ENCODE measurements at places on chromosomes 4 and X.

DNA sequence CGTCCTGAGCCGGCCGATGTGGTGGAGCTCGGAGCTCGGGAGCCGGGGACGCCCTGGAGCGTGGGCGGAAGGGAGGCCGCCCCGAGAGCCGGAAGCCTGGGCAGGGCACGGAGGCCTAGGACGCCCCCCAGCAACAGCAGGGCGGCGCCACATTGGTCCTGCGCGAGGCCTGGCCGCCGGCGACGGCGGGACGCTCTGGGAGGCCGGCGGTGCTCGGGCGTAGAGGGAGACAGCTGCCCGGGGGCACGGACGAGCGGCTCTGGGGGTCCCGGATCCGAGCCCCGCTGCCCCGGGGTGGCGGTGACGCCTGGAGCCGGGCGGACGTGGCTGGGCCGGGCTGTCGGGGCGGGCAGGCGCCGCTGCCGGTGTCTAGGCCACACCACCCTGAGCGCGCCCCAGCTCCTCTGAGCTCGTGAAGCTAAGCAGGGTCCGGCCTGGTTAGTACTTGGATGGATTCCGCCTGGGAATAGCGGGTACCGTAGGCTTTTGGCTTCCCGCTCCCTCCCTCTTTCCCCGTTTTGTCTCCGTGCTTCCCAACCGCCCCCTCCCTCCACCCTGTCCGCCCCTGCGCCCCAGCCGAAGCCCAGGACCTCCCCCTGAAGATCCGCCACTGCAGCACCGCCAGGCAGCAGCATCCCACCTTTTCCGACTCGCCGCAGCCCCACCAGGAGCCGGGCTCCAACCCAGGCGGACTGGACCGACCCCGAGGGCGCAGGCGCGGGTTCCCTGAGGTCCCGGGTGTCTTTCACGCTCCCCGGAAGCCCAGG lies 12.1 kb downstream of the FRG2 start:
- no peak for DNase-seq

- no peak for DNase-seq
Observed at GRCh38 chr4:119735165-119735651, 106.6 kb upstream of the PDE5A start.

- no peak for DNase-seq
Observed at GRCh38 chr4:72529148-72529822, 39.7 kb downstream of the ADAMTS3 start.

- DNase-seq, result no peak
Observed at GRCh38 chrX:141314441-141314840, 72.1 kb upstream of the SPANXC start.

DNA sequence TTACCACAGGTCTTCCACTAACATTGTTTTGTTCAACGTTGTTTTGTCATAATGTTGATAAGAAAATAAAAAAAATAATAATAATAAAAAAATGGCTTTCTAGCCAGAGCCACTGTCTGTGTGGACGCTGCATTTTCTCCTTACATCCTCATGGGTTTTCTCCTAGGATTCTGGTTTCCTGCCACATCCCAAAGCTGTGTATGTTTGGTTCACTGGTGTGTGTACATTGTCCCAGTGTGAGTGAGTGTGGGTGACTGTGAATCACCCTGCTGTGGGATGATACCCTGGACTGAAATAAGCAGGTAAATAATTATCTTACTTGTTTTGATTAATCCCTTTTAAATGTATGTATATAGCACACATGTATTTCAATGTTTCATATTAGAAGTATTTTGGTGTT lies 2154.4 kb upstream of the AGA start:
- DNase-seq, result no peak

DNA sequence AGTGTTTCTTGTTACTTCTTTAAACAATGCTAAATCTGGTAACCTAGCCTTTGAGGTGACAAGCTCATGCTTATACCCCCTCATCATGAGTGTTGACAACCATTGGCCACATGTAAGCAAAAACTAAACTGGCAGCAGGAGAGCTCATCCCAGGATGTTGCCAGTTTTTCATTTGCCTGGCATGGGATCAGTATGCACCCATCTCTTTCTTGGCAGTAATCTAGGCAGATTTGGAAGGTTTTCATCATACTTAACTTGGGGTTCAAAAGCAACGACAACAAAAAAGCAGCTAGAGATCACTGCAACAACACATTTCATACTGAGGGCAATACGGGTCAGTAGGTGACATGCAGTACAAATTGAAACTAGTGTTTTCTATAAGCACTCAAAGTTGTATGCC lies 122.0 kb downstream of the PPA2 start:
- DNase-seq, result no peak

- DNase-seq, result no peak
Observed at GRCh38 chrX:49040376-49040955, 2.7 kb downstream of the TFE3 start.

- no peak for DNase-seq
Observed at GRCh38 chr4:75555294-75556164, at the start of gene ODAPH. TSS of gene ODAPH (plus strand) at chr4:75556066. CDS start at chr4:75556083, 17 bp downstream.

- DNase-seq, result no peak
Observed at GRCh38 chr4:172480471-172480870, 667.3 kb downstream of the GALNTL6 start.

GRCh38 chrX:68532831-68533533 lies 34.1 kb downstream of the YIPF6 start:
- no peak for DNase-seq

- no peak for DNase-seq
Observed at GRCh38 chr4:183478123-183478522, 26.7 kb upstream of the ING2 start.
